Hematopoietic multipotent progenitor cell treated with erythropoietin and hydrocortisone succinate and interleukin-3 and kit ligand, for 4 days (in vitro differentiated cells): ENCODE measurements at places on chromosomes 1 and 21.

DNA sequence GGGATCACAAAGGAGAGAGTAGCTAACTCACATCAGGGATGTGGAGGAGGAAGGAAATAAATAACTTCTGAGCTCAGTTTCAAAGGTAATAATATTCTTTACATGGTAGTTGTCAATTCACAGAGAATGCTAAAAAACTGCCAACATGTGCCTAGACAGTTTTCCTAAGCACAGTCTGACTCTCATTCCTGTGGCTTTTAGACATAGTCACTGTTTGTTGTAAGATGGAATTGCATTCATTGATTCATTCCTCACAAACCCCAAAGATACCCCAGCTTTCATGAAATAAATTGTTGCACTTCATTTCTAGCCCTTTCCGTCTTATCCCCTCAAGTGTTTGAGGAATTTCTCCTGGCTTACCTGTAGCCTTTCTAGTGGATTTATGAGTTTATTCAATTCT lies 263.9 kb downstream of the NTNG1 start:
- DNase-seq = no peak

DNA sequence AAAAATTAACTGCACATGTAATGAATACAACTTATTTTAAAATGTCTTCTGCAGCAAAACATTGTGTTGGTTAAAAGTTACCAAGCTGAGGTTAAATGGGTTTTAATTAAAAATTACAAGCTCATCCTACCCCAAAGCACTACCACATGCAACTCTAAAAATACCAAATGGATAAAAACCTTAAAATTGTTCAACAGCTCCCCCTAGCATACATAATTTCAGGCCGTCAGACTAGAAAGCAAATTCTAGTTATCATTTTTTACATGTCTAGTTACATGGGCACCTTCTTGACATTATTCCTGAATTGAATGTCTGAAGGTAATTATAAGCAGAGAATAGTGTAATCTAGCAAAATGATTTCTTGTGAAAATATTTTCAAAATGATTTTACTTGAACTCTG lies 176.5 kb downstream of the C1orf21 start:
- peak; percentile 68 for DNase-seq

DNA sequence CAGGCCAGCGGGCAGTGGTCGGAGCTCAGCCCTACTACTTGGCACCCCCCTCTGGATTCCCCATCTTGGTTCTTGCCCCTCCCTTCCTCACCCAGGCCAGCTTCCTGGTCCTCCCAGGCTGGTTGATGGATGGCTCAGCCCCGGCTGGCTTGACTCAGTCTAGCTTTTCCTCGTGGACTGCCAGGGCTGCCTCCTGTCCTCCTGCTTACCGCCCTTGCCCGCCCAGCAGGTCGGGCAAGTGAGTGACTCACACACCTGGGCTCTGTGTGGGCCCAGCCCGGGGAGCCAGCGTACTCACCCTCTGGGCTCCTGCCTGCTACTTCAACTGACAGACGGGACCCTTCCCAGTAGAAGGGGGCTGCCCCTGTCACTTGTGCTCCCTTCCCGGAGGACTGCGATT lies 19.5 kb upstream of the ARHGEF10L start:
- no peak for DNase-seq

DNA sequence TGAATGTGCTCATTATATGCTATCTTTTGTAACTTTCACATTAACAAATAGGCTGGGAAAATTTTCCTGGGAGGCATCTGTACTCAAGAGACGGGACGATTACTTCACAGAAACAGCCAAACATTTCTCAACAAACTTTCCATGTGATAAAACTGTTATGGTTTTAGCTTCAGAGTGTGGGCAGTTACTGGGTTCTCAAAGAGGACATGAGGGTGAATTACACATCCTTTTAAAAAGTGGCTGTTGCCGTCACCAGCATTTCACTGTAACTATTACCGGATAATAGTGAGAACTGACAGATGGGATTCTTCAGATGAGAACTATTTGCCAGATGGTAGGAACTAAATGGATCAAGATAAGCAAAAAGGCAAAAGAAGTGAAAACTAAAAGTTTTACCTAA lies 109.1 kb downstream of the APP start:
- DNase-seq = no peak
